ENCODE measurements at places on chromosomes 11 and 22.

DNA sequence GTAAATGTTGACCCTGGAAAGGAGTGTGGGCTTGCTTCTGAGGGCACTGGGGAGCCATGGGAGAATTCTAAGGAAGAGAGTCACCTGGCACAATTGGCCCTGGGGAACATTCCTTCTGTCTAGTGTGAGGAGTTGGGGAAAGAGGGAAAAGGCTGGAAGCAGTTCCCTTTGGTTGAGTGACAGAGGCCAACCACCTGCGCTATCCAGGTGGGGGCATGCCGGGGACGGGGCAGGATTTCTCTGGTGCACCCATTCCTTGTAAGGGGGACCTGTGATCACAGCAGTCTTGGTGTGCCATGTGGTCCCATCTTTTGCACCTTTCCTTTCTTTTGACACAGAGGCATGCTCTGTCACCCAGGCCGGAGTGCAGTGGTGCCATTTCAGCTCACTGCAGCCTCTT, 92.1 kb upstream of the GRK3 start:
- DNase-seq: no peak

- no peak for DNase-seq
Measured at GRCh38 chr11:119892311-119892808, 163.4 kb upstream of the NECTIN1 start.

DNA sequence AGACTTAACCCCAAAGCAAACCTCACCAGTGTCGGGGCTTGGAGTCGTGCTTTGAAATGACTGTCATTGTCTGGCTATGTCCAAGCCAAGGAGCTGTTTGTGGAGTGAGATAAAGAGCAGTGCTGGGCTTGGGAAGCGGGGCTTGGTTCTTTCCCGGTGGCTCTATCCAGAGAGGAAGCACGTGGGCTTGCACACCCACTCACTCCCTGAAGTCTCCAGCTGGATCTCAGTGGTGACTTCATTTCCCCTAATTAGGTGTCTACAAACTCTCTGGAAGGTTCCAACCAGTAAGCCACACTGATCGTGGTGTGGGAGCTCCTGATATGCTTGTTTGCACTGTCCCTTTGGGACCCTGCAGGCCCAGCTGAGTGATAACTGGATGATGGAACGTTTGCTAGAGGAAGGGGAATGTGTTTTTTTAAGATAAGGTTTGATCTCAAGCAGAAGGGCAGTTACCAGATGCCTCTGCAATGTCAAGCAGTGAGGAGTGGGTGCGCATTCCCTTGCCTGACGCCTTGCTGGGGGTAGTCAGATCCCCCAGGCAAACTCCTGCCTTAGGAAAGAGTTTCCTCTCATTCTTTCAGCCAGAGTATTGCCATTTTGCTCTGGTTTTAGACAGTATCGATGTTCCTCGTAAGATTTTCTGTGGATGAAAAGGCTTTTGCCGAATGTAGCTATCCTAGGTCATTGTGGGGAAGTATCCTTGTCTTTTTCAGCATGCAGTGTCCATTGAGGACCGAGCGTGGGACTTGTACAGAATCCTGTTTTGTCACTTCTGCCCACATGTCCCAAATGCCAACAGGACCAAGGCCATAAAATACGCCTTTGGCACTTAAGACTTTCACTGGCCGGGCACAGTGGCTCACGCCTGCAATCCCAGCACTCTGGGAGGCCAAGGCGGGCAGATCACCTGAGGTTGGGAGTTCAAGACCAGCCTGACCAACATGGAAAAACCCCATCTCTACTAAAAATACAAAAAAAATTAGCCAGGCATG, 90.9 kb downstream of the MICAL2 start:
- DNase-seq: no peak

- no peak for DNase-seq
Measured at GRCh38 chr11:81484196-81484595, 1249.5 kb downstream of the FAM181B start.

GRCh38 chr11:101453682-101454081, 130.1 kb downstream of the TRPC6 start:
- no peak for DNase-seq

- DNase-seq: no peak
Measured at GRCh38 chr22:48794906-48795305, 1032.8 kb downstream of the BRD1 start.

DNA sequence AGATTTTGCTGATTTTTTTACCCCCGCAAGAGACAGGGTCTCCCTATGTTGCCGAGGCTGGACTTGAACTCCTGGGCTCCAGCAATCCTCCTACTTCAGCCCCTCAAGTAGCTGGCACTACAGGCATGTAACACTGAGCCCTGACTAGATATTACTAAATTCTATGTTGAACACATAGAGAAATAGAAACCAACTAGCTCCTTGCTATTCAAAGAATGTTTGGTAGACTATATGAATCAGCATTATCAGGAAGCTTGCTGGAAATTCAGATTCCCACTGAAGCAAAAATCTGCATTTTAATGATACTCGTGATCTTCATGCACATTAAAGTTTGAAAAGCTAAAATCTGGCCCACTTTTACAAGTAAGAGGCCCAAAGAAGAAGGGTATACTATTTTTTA, 11.9 kb downstream of the TMEM41B start:
- no peak for DNase-seq

DNA sequence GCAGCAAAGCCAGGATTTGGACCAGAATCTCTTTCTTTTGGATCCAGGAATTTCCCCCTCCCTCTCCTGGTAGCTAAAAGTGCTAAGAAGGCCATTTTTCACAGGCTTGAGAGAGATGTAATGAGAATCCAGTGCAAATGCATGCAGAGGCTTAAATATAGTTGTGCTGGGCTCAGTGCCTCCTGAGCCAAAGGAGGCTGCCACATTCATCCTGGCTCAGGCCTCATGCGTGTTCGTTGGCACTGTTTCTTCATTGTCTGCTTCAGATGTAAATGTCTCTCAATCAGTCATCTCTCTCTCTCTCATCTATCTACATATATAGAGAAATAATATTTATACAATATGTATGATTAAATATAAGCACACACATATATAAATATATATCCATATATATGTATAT, 83.6 kb downstream of the INSC start:
- DNase-seq: no peak

Measured in caudate nucleus (tissue), 63 donors.